ENCODE measurements at places on chromosomes 7 and 10. TPM values are rescaled to one million over a fixed set of nuclear protein-coding genes. Genes with fewer than 3 reads are reported as not detected.

- DNase-seq: peak; percentile 67
Observed at GRCh38 chr10:22325272-22326144, 4.6 kb downstream of the BMI1 start.

- DNase-seq: no peak
Observed at GRCh38 chr7:99024066-99024465, 119.8 kb downstream of the SMURF1 start.

Gene ADCYAP1R1
- 0.86 TPM for total RNA-seq

DNA sequence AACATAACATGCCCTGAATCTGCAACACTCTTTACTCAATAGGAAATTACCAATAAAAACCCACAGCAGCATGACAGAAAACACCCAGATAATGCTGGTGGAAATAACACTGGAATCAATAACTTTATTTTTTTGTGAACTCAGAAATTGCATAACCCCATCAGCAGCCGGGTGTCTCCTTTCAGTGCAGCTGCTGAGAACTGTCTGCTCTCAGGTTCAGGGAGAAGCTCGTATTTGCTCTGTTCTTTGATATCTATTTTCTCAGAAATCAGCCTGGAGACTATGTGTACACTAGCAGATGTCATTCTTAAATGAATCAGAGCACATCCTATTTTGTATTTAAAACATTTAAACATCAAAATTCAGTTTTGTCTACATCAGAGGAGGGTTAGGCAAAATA lies 506.0 kb downstream of the POM121L12 start:
- DNase-seq: no peak

- DNase-seq: no peak
Observed at GRCh38 chr10:44013981-44014380, 365.3 kb upstream of the ZNF32 start.

DNA sequence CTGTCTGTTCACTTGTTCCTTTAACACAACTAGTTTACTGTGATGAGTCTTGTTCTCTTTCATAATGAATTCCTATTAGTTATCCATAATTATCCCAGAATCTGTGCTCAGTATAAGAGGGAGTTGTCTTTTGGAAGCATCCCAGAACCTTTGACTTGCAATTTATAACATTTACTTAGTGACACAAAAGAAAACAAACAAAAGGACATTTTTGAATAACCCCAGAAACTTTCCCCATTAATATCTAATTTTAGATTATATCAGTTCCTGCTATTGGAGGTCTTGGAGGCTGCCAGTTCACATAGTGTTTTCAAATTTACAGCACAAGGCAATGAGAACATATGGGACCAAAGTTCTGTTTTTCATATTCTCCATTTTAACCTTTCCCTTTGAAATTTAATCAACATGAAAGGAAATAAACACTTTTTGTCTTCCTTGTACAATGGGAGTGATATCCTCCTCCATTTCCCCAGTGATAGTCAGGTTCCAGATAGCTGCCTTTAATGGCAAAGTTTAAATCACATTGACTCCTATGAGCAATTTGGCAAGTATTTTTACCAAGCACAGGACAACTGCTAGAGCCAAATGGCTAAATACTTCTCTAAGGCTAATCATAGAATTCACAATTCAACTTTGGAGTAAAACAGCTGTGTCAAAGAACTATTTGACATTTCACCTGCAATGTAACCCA lies 37.1 kb upstream of the GNAT3 start:
- no peak for DNase-seq

Gene MMRN2
- 57.0 TPM for total RNA-seq

GRCh38 chr10:106706127-106706526 lies 458.4 kb downstream of the SORCS1 start:
- DNase-seq: no peak

DNA sequence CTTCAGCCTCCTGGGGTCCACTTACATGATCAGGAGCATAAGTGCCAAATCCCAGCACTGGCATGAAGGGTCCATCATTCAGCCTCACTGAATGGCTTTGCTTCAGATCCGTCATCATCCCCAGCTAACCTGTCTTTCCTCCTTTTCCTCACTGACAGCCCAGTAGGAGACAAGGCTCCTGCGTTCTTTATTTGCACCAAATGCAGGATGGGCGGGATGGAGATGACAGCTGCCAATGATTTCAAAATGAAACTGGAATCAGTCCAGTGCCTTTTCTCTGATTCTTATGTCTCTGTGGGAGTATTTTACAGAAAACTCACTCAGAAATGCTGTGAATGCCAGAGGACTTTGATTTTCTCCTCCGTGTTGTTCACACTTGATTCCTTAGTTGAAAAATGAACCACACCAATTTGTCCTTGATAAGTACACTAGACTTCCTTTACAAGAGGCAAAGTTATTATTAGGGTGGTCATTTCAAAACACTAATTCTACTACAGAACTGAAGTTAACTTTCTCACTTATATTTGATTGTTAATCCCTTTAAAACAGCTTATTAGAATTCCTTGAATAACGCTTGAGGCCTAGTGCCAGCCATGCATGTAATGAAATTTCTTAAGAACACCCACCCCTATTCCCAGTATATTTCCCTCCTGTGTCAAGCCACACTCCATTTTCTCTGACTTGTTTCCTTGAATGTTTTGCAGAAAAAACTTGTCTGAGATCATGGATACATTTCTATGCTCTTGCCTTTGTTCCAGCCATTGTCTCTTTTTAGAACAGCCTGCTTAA lies at the start of gene AKR1C8:
AKR1C8 (minus strand) TSS at position 164 of the 789 bp plus-strand sequence; CDS start at position 118, 46 bp downstream.
- DNase-seq: no peak

Gene ACTR1A
- 107 TPM for total RNA-seq

Gene TFR2
- not detected for total RNA-seq

DNA sequence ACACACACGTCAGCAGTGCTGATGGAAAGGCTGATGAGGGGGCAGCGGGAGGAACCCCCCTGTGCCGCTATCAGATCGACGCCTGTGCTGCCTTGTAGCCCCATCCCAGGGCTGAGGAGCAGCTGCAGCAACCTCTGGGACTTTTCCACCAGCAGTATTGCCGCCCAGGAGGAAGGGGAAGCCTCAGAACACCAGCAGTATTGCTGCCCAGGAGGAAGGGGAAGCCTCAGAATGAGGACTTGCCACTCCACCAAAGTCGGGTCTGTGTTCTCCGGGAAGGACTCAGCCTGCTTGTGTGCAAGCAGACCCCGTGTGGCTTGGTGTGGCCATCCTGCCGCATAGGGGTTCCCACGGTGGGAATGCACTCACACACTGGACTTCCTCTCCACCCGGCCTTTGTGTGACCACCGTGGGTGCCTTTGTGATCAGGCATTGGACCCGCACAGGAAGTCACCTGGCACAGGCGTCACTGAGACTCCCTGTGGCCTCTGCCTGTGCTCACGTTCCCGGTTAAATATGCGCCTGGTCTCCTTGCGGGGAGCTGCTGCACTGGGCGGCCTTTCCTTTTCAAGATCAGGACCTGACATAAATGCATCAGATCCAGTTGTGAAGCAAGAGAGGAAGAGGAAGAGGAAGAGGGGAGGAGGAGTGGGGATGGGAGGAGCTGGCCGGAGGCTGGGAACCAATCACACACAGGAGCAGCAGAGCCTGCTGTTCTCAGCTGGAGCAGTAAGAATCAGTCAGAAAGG lies 248.5 kb downstream of the DNAJB6 start:
- DNase-seq: no peak

- DNase-seq: no peak
Observed at GRCh38 chr7:25286756-25287155, 58.5 kb upstream of the NPVF start.

Gene TRIM50
- not detected for total RNA-seq

GRCh38 chr7:79420464-79420863 lies 33.0 kb downstream of the MAGI2 start:
- DNase-seq: no peak

Gene RBM17
- 30.1 TPM for total RNA-seq

- DNase-seq: no peak
Observed at GRCh38 chr7:40507166-40507565, 372.4 kb downstream of the SUGCT start.

Gene ASB10
- total RNA-seq: 4.0 TPM

Gene NPFFR1
- total RNA-seq: 0.47 TPM
